Foreskin keratinocyte (primary cell): ENCODE measurements at places on chromosomes 12 and 14. TPM values are rescaled to one million over a fixed set of nuclear protein-coding genes. Genes with fewer than 3 reads are reported as not detected.

Gene MMAB
- total RNA-seq, result 68.0 and 91.7 TPM in 2 replicates

Gene LRFN5
- total RNA-seq, result not detected in 2 replicates

Gene MYF5
- not detected in 2 replicates for total RNA-seq

Gene CCDC92
- total RNA-seq, result 14.7 and 15.8 TPM in 2 replicates

Gene CCDC196
- total RNA-seq, result not detected in 2 replicates

Gene KRT77
- total RNA-seq, result 0.03 TPM in 1 of 2 replicates, not detected in the other

Gene TPPP2
- total RNA-seq, result not detected in 2 replicates

Gene HHIPL1
- total RNA-seq, result 0.46 and 0.71 TPM in 2 replicates

Gene AGAP2
- 0.35 and 0.82 TPM in 2 replicates for total RNA-seq

Gene SLC7A7
- total RNA-seq, result 0.75 and 1.1 TPM in 2 replicates

Gene TAS2R19
- total RNA-seq, result 0.49 and 0.61 TPM in 2 replicates

Gene ZC2HC1C
- total RNA-seq, result 0.78 and 1.5 TPM in 2 replicates

Gene TOMM20L
- total RNA-seq, result not detected in 2 replicates
